NCI-H1417 (cell line): ENCODE measurements at places on chromosomes 12 and 14.

DNA sequence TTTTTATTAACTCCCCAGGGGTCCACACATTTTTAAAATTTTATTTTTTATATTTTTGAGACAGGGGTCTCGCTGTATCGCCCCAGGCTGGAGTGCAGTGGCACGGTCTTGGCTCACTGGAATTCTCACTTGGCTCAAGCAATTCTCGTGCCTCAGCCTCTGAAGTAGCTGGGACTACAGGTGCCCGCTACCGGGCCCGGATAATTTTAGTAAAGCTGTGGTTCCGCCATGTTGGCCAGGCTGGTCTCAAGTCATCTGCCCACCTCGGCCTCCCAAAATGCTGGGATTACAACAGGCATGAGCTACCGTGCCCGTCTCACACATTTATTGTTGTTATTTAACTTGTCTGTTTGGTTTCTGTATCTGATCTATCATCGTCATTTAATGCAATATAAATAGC lies 307.4 kb downstream of the TMTC2 start:
- no peak for DNase-seq

GRCh38 chr14:86050757-86051156 lies 520.8 kb downstream of the FLRT2 start:
- DNase-seq, result no peak

DNA sequence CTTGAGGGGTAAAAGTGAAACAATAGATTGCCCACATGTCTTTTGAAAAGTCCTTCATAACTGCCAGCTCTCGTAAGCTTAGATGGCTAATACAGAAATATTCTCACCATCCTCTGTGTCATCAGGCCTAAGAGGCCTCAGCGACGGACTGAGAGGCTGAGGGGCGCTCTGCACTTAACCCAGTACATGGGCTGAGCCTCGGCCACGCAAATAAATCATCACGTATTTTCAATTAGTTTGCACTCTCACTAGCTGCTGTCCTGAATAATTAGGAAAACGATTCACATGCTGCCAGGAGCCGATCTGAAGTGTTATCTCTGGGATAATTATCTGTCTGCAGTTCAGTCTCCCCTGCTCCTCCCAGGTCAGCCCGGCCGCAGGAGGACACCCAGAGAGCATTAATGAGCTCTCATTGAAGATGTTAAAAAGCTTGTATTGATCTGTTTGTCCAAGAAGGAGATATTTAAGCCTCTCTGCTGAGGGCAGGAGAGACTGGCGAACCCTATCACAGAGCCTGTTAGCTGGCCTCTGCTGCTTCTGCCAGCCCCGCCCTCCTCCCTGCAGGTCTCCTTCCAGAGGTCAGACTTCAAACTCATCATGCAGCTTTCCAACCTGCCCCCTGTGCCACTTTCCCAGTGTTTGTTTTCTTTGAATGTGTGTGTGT lies 1051.3 kb downstream of the VRK1 start:
- peak; percentile 98 for DNase-seq

DNA sequence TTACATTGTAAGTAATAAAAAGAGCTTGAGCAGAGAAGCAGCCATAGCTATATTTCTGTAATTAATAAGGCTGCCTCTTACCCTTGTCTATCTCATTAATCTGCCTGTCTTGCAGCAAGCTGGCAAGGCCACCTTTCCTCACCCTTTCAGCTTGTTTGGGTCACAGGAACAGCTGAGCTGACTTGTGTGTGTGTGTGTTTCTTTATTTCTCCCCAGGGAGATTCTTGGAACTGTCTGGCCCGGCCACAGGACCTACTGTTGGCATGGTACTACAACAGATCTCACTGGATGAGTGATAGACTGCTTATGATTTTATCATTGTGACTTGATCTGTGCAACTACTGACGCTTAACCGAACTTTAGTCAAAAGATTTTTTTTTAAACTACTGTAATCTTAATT lies 213.7 kb downstream of the SLC2A13 start:
- peak; percentile 6 for DNase-seq

DNA sequence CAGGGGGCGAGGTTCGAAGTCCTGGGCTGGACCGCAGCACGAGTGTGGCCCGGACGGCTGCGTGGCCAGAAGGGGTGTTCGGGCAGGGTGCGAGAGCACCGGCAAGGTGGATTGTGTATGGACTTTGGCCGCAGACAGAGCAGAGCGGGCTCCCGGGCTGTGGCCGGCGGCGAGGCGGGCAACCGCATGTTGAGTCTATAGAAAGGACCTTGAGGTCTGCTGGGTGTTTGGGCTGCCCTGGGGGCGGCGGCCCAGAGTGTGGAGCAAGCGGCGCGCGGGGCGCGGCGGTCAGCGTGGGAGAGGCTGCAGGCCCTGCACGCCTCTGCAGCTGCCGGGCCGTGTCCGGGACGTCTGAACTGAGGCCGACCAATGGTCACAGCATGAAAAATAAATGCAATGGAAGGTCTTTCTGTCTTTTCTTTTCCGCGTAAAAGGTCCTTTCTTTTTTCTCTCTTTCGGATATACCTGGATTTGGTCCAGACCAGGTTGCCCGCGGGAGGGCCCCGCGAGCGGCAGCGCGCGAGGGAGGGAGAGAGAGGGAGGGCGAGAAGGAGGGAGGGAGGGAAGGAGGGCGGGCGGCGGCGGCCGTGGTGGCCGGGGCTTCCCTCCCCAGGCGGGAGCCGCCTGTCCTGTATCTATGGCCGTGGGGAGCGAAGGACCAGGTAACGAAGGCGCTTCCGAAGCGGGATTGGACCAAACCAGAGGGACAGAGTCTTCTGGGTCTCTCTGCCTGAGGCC lies 5.5 kb upstream of the HOXC9 start:
- peak; percentile 86 for DNase-seq
